Stimulated activated CD8-positive, alpha-beta memory T cell treated with anti-CD3 and anti-CD28 coated beads, Interleukin-7, amount 100 ng/mL, for 1 hour (primary cell): ENCODE measurements at places on chromosomes 6 and 20.

GRCh38 chr20:51591871-51592270 is 49.4 kb upstream of the NFATC2 start:
- no peak for DNase-seq

- DNase-seq: no peak
These were observed 24.1 kb upstream of the SLC32A1 start for GRCh38 chr20:38700141-38700540.

- no peak for DNase-seq
These were observed 76.5 kb upstream of the TMEM170B start for GRCh38 chr6:11460837-11461661.

- DNase-seq: no peak
These were observed 41.2 kb downstream of the PDSS2 start for GRCh38 chr6:107418118-107418517.

- DNase-seq: no peak
These were observed 9.3 kb downstream of the ELOVL5 start for GRCh38 chr6:53339424-53339823.

GRCh38 chr6:116366740-116367275 is 3.9 kb upstream of the DSE start:
- DNase-seq: no peak

DNA sequence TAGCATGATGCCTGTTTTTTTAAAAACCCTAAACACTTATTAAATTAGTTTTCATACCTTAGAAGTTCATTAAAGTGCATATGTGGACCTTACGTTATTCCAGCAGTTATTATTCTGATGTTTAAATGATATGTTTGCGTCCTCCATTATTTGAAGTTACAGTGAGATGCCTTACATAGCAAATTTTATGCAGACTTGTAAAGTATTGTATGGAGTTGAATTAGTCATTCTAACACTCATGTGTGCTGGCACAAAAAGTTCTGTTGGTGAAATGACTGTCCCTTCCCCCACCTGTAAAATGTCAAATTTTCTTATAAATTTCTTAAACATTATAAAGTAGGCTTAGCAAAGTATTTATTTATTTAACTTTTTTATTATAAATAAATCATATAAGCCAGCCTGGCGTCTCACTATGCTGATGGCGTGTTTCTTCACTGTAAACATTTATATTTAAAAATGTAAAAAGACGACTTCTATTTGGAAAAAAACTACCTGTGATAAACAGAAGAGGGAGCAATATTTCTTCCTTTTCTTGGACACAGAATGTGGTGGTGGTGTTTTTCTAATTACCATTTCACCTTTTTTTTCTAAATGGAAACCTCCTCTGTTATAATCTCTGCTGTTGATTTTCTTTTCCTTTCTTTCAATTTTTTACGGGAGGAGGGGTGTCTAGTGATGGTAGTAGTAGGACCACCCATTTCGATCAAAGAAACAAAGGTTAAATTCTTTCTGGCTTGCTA is 155.4 kb downstream of the RFPL4B start:
- no peak for DNase-seq

DNA sequence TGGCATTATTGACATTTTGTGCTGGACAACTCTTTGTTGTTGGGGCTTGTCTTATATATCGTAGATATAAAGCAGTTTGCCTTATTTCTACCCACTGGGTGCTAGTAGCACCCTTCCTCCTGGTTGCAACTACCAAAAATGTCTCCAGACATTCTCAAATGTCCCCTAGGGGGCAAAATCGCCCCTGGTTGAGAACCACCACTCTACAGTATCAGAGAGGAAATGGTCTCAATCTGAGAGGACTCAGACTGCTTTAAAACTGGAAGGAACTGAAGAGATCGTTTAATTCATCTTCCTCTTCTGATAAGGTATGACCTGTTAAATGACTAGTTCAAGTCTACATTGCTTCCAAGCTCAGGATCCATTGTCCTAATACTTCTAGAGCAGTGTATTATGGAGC is 14.9 kb downstream of the SH3BGRL2 start:
- no peak for DNase-seq

DNA sequence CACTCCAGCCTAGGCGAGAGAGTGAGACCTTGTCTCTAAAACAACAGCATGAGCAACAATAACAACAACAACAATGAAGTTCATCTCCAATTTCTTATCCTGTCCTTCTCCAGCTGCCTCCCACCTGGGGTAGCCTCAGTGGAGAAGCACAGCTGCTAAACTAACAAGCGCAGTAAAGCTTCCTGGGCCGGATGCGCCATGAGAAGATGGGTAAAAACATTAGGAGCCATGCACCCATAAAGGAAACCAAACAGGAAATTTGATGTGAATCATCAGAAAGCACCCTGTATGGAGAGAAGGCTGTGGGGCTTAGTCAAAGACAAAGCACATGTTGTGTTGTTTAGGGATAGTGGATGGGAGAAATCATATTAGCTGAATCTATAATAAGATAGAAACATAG is 61.1 kb upstream of the CCN6 start:
- DNase-seq: no peak

DNA sequence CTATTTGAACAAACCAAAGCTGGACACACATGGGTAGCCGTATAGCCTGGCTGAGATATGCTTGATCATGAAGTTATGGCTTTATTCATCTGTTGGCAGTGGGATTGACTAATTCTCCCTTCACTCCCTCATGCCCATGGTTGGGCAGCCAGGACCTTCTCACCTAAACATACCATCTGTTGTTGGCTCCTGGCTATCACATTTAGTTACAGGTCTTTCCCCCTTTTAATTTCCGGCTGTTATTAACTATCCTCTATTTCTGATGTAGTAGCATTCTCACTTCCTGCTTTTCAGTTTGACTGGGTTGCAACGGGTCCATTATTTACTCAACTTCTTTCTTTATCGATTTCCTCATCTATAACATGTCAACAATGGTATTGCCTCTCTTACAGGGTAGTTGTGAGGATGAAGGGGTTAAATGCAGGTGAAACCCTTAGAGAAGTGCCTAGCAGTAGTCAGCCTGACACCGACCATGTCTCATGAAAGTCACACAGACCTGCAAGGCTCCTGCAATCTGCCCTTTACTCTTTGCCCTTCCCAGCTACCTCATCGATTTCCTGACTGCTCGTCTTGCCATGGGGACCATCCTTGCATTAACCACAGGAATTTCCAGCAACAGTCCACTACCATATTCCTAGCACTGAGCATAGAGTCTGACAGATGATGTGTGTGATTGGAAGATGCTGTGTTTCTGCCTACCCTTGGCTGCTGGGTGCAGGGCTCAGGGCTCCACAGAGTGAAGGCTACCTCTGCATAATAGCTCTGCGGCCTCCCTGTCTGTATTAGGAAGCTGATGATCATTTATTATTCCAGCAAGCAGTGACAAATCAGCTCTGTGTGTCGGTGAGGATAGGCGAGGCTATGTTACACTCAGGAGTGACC is 42.2 kb downstream of the PPP1R14C start:
- DNase-seq: no peak

- DNase-seq: no peak
These were observed 40.9 kb upstream of the NNAT start for GRCh38 chr20:37479925-37480691.

- DNase-seq: no peak
These were observed 7.2 kb downstream of the RING1 start for GRCh38 chr6:33215271-33216116.

DNA sequence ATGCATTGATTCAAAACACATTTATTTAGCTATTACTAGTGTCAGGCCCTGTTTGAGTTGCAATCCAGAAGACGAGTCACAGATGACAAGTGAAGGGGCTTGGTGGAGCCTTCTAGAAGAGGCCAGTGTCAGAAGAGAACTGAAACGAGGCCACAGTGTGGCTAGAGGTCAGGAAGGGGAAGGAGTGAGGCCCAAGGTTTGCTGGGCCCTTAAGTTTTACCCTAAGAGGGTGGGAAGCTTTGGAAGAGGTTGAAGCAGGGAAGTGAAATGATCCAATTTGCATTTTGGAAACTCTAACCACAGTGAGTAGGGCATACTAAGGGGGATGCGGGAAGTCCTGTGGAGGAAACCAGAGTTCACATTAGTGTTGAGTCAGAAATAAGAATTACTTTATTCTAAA is 25.0 kb downstream of the TTK start:
- DNase-seq: no peak

- DNase-seq: no peak
These were observed 49.6 kb upstream of the SLC22A1 start for GRCh38 chr6:160071805-160072690.

- no peak for DNase-seq
These were observed 88.7 kb upstream of the NAA20 start for GRCh38 chr20:19928328-19929011.

DNA sequence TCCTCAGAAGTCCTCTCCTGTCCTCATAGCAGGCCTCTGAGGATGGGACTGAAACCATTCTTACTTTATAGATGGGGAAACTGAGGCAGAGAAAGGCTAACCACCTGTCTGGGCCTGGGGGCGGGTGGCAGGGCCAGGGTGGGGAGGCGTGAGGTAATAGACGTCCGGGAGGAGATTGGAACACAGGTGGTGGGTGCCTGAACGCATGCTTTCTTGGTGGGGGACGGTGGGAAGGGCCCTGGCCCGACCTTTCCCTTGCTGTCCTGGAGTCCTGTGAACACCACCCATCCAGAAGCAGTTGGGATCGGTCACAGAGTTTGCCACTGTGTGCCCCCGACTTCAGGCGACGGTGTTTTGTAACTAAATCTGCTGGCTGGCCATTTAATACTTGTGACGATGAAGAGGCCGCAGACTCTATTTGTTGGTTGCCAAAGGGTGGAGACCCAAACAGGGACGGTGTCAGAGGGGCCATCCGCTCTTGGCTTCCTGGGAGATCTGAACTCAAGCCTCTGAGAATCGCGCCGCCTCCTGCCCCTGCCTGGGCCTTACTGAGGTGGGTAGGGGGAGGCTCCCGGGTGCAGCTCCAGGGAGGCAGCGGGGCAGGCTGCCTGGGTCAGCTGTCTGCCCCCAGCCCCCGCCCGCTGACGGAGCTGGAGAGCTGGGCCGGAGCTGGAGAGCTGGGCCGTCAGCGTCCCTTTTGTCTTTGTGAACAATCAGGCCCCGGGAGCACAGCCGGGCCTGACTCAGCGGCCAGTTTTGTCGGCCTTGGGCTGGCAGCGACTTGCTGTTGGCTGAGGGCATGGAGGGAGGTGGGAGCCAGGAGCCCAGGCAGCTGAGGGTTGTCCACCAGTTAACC is 4.1 kb downstream of the RBM38 start:
- DNase-seq: no peak

DNA sequence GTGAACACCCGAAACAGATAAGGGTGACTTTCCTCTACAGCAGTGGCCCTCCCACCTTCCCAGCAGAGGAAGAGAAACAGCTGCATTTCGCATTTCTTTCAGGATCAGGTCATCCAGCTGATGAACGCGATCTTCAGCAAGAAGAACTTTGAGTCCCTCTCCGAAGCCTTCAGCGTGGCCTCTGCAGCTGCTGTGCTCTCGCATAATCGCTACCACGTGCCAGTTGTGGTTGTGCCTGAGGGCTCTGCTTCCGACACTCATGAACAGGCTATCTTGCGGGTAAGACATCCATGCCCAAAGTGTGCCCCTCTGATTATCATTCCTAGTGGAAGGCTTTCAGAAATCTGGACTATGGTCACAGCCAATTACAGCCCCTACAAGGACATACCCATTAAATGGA is 27.8 kb upstream of the MROH8 start:
- no peak for DNase-seq

- DNase-seq: no peak
These were observed 23.5 kb downstream of the PLAGL2 start for GRCh38 chr20:32183947-32184635.

GRCh38 chr6:83884523-83884922 is 25.0 kb downstream of the CYB5R4 start:
- no peak for DNase-seq

- DNase-seq: no peak
These were observed 3.8 kb upstream of the DSP start for GRCh38 chr6:7537565-7538174.

DNA sequence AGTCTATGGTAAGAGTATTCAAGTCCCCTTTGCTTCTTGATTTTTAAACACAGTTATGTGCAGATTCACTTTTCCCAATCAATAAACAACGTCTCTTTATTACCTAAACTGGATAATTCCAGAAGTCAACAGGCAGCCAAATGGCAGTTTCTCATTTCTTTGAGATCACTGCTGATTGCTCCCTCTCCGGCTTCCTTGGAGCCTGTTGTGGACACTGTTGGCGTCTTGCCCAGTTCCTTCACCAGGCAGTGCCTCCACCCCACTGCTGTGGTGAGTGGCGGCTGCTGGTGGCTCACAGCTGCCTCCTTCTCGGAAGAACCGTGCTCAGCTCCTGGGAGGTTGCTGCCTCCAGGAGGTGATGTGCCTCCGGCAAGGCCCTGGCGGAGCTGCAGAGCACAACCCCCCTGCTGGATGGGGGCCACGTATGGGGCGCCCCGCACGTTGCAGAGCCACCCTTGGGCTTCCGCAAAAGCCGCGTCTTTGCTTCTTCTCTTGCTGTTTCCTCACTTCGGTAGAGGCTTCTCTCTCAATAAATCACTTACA is 105.1 kb upstream of the CNKSR3 start:
- no peak for DNase-seq

DNA sequence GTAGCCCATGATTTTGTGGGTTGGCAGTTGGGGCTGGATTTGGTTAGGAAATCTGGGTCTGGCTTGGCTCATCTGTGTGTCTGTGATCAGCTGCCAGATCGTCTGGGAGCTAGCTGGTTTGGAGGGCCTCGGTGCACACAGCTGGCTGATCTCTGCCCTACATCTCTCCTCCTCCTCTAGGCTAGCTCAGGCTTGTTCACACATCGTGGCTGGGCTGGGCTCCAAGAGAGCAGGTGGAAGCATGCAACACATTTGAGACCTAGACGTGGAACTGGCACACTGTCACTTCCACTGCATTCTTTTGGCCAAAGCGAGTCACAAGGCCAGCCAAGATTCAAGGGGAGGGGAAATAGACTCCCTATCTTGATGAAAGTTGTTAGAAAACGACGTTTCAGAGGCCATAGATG is 15.9 kb downstream of the NDUFAF5 start:
- no peak for DNase-seq

DNA sequence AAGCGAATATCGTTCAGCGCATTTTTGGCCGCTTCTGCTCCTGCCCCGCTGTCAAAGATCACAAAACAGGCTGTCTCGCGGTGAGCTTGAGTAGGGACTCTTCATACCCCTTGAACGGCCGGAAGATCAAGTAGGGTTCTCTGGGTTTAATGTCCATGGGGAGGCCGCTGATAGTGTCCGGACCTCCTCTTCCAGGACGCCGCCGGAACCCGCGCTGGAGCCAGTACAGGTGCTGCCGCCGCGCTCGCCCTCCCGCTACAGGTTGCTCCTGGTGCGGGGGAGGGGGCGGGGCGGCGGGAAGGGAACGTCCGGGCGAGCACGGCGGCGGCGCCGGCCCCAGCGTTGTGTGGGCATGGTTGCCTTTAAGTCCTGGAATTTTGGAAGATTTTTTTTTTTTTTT is 67.4 kb downstream of the KHDC1L start:
- no peak for DNase-seq

DNA sequence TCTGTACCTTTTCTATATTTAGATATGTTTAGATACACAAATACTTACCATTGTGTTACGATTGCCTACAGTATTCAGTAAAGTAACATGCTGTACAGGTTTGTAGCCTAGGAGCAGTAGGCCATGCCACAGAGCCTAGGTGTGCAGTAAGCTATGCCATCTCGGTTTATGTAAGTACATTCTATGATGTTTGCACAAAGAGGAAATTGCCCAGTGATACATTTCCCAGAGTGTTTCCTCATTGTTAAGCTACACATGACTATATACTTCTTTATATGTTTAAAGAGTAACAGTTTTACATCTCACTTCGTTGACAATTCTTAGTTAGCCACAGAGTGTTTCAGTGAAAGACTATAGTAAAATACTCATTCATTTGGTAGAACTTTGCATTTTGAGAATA is 51.5 kb downstream of the SLC35F1 start:
- DNase-seq: no peak

- DNase-seq: no peak
These were observed 250.4 kb downstream of the NKAIN2 start for GRCh38 chr6:124054034-124054433.
